ENCODE measurements at places on chromosomes 4 and X.

DNA sequence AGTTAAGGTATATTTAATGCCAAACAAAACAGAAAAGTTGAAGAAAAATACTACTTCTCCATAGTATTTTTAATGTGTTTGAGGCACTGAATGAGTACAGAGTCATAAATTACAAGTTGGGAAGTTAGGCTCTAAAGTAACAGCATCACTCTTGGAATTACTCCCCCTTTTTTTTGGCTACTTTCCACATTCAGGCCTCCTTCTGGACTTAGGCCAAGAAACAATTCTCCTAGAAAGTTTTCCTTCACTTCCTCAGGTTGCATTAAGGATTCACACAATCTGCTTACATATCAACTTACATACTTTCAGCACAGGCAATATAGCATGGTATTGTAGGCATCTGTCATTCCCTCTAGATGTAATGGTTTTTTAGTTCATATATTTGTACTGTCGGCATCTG lies 52.1 kb downstream of the TMEM165 start:
- no peak for DNase-seq

DNA sequence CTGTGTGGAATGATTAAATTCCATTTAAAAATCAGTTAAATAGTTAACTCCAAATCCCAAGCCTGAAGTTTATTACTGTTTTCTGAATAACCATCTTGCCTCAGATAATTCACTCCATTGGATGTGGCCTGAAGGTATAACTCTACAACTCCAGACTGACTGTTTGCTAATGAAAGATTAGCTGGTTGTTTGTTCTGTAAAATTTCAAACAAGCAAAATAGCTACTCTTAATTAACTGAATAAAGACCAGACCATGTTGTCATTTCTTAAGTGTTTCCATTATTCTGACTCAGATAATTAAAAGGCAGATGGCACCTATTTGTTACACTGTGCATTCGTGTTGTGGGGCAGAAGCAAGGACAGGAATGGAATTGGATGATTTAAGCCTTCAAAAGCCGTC lies 78.5 kb upstream of the DDIT4L start:
- DNase-seq: no peak

GRCh38 chr4:2044119-2044485 lies 15.0 kb upstream of the NAT8L start:
- DNase-seq: no peak

DNA sequence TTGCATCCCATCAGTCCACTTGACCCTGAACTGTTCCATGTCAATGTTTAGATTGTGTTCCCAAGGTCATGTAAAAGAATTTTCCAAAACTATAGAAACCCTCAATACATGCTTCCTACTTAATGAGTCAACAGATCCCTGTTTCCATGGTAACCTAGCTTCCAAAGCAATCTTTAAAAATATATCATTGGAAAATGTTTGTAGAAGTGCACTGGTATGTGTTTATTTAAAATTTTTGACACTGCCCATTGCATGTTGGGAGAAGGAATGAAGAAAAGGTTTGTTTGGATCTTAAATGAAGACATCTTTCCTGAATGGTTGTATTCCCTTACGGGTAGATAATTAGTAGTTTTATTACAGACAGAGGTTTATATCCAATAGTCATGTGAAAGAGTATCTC lies 345.3 kb downstream of the GABRG1 start:
- no peak for DNase-seq
